Peyer's patch (tissue), 4 donors: ENCODE measurements at places on chromosomes 2 and 18. TPM values are rescaled to one million over a fixed set of nuclear protein-coding genes. Genes with fewer than 3 reads are reported as not detected.

The TRMT61B gene
- 12.6 TPM for total RNA-seq

The ACTR2 gene
- 101 TPM for total RNA-seq

The EEF1B2 gene
- 601 TPM for total RNA-seq

The EDAR gene
- not detected for total RNA-seq

The POTEF gene
- not detected for total RNA-seq

The AQP4 gene
- not detected for total RNA-seq

The PLB1 gene
- 240 TPM for total RNA-seq

The NEU4 gene
- 35.5 TPM for total RNA-seq

The C2orf80 gene
- not detected for total RNA-seq

The VAMP8 gene
- 86.3 TPM for total RNA-seq

The CXCR4 gene
- 34.0 TPM for total RNA-seq

The DSG4 gene
- 0.35 TPM for total RNA-seq

The TCF23 gene
- not detected for total RNA-seq

The KYNU gene
- total RNA-seq = 0.53 TPM

The SLC5A7 gene
- 0.13 TPM for total RNA-seq

The GTF3C2 gene
- total RNA-seq = 71.6 TPM

The IL1A gene
- not detected for total RNA-seq

The HOXD13 gene
- not detected for total RNA-seq

The SULT6B1 gene
- not detected for total RNA-seq

The ROCK2 gene
- 75.5 TPM for total RNA-seq

The ITGB6 gene
- total RNA-seq = 9.9 TPM

The KLHL30 gene
- 0.27 TPM for total RNA-seq

The L3MBTL4 gene
- total RNA-seq = 13.4 TPM

The CIAO1 gene
- total RNA-seq = 189 TPM

The TLX2 gene
- total RNA-seq = 1.7 TPM

The GKN1 gene
- total RNA-seq = not detected

The CFAP210 gene
- not detected for total RNA-seq

The DYNC2LI1 gene
- 34.3 TPM for total RNA-seq

The MYOM1 gene
- 1.3 TPM for total RNA-seq

The CCDC148 gene
- not detected for total RNA-seq

The SGPP2 gene
- total RNA-seq = 10.7 TPM

The FAM98A gene
- total RNA-seq = 16.1 TPM

The KATNAL2 gene
- total RNA-seq = 0.67 TPM

The UNC80 gene
- not detected for total RNA-seq
